ENCODE measurements at places on chromosomes 6 and 20.

DNA sequence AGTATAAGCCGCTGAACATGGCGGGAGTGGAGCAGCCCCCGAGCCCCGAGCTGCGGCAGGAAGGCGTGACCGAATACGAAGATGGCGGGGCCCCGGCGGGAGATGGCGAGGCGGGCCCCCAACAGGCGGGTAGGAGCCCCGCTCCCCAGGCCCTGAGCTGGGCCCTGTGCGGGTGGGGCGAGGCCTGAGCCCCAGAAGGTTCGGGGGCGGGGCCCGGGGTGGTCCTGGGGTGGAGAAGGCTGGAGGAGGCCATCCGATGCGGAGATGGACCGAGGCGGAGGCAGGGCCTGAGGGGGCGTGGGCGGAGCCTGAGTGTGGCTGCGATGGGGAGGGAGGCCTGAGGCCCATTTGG lies 7.1 kb downstream of the L3MBTL1 start:
- DNase-seq, result no peak
- peak overlapping the region; percentile 93 for H3K27ac ChIP-seq
- peak overlapping the region; percentile 91 for H3K4me3 ChIP-seq
- peaks cover 9% of the 10 kb centered on the region for H3K27me3 ChIP-seq
- no peaks in the 10 kb centered on the region for H3K36me3 ChIP-seq
- H3K4me1 ChIP-seq, result peaks cover 8% of the 10 kb centered on the region

DNA sequence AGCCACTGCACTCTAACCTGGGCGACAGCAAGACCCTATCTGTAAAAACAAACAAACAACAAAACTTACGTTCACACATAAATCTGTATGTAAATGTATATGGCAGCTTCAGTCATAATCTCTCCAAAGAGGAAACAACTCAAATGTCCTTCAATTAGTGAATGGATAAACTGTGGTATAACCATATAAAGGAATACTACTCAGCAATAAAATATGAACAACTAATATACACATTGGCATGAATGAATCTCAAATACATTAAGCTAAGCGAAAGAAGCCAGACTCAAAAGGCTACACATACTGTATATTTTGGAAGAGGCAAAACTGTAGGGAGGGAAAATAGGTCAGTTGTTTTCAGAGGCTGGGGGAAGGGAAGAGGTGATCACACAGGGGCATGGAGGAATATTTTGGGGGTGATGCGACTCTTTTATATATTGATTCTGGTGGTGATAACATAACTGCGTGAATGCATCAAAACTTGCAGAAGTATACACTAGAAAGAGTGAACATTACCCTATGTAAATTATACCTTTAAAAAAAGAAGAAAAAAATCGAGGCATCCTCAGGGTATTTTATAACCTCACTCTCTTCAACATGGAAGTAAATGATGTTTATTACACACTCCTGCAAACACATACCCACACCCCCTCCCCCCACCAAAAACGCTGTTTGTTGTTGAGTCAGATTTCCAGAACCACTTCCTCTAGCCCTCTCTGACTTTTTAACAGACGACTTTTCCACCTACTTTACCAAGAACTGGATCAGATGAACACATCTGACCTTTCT lies 115.2 kb upstream of the RNF24 start:
- peaks cover 23% of the 10 kb centered on the region for H3K4me1 ChIP-seq
- no peak overlapping the region for H3K4me3 ChIP-seq
- H3K27ac ChIP-seq, result peak overlapping the region; percentile 53
- peaks cover 32% of the 10 kb centered on the region for H3K27me3 ChIP-seq
- DNase-seq, result peak; percentile 73

- H3K4me1 ChIP-seq, result peaks cover 19% of the 10 kb centered on the region
- no peak for DNase-seq
- no peak overlapping the region for H3K27ac ChIP-seq
- H3K27me3 ChIP-seq, result no peaks in the 10 kb centered on the region
- H3K36me3 ChIP-seq, result peaks cover 13% of the 10 kb centered on the region
Measured at GRCh38 chr6:16572943-16573342, 188.3 kb downstream of the ATXN1 start.

- H3K4me3 ChIP-seq, result no peak overlapping the region
- H3K27ac ChIP-seq, result no peak overlapping the region
- no peak for DNase-seq
- peaks cover 27% of the 10 kb centered on the region for H3K4me1 ChIP-seq
- peaks cover 40% of the 10 kb centered on the region for H3K36me3 ChIP-seq
Measured at GRCh38 chr6:88908598-88909548, 54.5 kb downstream of the RNGTT start.

GRCh38 chr6:151191527-151191926 lies 48.2 kb upstream of the AKAP12 start:
- no peak for DNase-seq
- no peaks in the 10 kb centered on the region for H3K36me3 ChIP-seq
- no peaks in the 10 kb centered on the region for H3K4me1 ChIP-seq
- no peak overlapping the region for H3K4me3 ChIP-seq
- H3K27ac ChIP-seq, result no peak overlapping the region
- H3K27me3 ChIP-seq, result peaks cover 17% of the 10 kb centered on the region

DNA sequence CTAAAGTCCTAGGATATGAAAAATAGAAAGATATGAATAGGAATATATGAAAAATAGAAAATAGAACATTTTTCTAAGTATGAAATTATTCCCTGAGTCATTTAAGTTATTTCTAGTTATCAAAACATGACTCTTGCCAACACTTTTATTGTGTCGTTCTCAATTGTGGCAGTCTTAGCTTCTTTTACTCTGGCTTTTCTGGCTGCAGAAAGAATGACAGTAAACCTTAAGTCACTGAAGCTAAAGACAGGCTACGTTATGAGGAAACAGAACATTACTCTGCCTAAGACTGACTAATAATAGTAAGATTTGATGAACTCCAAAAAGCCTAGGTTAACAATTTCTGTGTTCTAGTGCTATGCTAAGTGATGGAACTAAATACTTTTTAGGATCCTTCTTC lies 74.6 kb downstream of the AIG1 start:
- H3K4me3 ChIP-seq, result no peak overlapping the region
- peaks cover 15% of the 10 kb centered on the region for H3K4me1 ChIP-seq
- H3K27me3 ChIP-seq, result no peaks in the 10 kb centered on the region
- H3K36me3 ChIP-seq, result peaks cover 26% of the 10 kb centered on the region
- no peak overlapping the region for H3K27ac ChIP-seq

DNA sequence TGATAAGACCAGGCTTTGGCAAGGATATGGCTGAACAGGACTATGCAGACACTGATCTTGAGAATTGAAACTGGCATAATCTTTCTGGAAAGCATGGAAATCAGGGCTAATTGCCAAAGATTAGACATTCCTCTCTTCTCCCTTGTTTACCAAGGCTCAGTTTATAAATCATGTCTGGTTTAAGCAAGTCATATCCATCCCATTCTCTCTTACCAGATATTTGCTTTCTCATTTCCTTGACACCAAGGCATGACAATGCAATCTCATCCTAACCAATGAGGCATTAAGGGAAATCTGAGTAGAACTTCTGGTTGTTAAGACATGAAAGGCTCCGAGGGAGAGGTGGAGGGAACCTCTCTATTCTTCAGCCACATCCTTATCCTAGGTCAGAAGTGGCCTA lies 110.3 kb upstream of the CEP85L start:
- peaks cover 2% of the 10 kb centered on the region for H3K36me3 ChIP-seq
- no peak overlapping the region for H3K4me3 ChIP-seq
- DNase-seq, result no peak
- H3K27me3 ChIP-seq, result peaks cover 8% of the 10 kb centered on the region
- peaks cover 5% of the 10 kb centered on the region for H3K4me1 ChIP-seq
- H3K27ac ChIP-seq, result no peak overlapping the region

DNA sequence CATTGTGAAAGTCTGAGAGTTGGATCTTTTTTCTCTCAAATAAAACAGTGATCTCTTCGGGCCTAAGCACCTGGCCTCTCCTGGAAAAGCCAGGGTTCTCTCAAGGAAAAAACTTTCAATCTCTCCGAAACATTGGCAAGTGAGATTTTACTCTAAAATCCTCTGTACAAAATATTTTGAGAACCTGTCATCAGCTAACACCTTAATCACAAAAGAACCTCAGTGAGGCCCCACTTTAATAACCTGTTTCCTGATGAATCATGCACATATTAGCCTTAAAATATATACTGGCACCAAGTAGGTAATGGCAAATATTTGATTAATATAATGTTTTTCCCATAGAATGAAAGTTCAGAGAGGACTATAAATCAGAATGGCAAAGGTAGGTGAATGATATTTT lies 177.9 kb downstream of the FRK start:
- DNase-seq, result no peak
- no peaks in the 10 kb centered on the region for H3K4me1 ChIP-seq
- no peaks in the 10 kb centered on the region for H3K27me3 ChIP-seq
- H3K27ac ChIP-seq, result no peak overlapping the region
- no peak overlapping the region for H3K4me3 ChIP-seq
- H3K36me3 ChIP-seq, result no peaks in the 10 kb centered on the region

All from activated naive CD4-positive, alpha-beta T cell treated with anti-CD3 and anti-CD28 coated beads, Interleukin-2, amount 10 ng/mL, durations not matched to agents 7 days and 5 days (primary cell).